ENCODE measurements at places on chromosomes 13 and 19.

- DNase-seq = no peak
These were observed 3.1 kb downstream of the MAST3 start for GRCh38 chr19:18100710-18101109.

- DNase-seq = no peak
These were observed 85.6 kb upstream of the RXFP2 start for GRCh38 chr13:31653730-31654129.

GRCh38 chr13:95113601-95114000, 187.7 kb downstream of the ABCC4 start:
- DNase-seq = no peak

DNA sequence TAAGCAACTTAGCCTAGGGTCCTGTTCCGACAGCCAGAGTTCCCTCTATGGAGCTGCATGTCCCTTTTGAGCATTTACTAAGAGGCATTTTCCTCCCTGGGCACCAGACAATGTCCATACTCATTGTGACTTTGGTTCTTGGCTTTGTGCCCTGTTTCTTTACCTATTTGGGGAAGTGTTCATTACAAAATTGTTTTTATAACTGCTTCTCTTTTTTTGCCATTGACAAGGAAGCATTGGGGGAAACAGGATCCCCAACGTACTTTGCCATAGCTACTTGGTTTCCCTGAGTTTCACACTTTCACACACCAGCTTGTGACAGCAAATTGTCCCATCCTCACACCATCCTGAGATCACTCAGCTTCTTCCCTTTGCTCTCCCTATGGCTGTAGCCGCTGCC, 81.1 kb upstream of the SIAH3 start:
- DNase-seq = no peak

- DNase-seq = no peak
These were observed 16.2 kb downstream of the COMP start for GRCh38 chr19:18774782-18775444.

Measured in Right ventricle myocardium superior (tissue), 1 donor.